Naive thymus-derived CD4-positive, alpha-beta T cell (primary cell): ENCODE measurements at places on chromosomes 4 and X.

DNA sequence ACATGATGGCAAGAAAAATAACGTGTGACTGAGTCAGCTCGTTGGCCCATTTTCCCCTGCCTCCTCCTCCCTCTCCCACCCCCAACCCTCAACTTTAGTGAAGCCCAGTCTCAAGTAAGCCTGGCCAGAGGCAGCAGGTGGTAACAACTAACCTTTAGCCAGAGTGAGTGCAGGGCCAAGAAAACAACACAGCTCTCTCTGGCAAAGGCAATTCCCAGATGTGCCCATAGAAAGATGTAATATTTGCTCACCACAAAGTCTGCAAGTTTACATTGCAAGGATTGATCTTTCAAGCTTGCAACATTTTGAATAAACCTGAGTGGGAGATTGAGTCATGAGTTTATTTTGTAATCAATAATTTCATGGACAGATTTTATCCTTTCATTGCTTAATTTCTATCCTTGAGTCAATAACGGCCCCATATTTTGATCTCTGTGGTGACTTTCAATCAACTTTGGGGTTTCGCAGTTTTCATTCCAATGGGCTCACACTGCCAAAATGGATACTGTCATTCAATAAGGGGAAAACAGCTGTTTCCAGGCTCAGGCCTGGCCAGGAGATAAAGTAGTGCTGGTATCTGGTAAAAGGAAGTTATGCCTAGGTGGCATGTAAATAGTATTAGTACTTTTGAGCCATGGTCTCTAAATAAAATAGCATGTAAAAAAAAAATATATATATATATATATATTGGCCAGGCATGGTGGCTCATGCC is 130.7 kb upstream of the TMEM164 start:
- no peak overlapping the region for H3K27ac ChIP-seq
- H3K4me1 ChIP-seq: no peaks in the 10 kb centered on the region
- H3K36me3 ChIP-seq: no peaks in the 10 kb centered on the region
- H3K4me3 ChIP-seq: no peak overlapping the region

DNA sequence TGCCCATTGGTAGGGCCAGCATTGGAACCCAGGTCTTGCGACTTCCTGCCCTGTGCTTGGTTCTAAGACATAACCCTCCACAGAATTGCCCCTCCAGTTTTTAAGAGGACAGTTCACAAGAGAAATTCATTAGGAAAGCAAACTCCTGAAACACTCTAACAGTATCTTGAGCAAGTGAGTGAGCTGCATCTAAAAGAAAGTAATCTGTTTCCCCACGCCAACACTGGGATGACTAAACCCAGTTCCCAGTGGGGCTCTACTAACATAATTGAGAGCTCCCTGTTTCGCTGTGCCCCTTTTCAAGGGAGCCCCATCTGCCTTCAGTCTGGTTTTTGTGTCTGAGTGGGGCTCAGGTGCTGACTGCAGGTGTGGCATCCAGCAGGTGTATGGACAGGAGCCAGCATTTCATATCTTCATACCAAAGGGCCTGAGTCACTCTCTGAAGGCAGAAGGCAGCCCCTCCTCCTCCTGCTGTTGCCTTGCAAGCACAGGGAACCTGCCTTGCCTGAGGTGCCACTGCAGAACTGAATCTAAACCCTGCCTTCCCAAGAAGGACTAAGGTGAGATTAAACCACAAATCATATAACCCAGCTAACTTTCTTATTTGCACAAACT is 8.0 kb downstream of the AMOT start:
- H3K4me3 ChIP-seq: no peak overlapping the region
- no peaks in the 10 kb centered on the region for H3K4me1 ChIP-seq
- no peak overlapping the region for H3K27ac ChIP-seq
- no peaks in the 10 kb centered on the region for H3K36me3 ChIP-seq
- no peak for DNase-seq
- H3K27me3 ChIP-seq: no peaks in the 10 kb centered on the region

- H3K36me3 ChIP-seq: no peaks in the 10 kb centered on the region
- H3K4me1 ChIP-seq: no peaks in the 10 kb centered on the region
- no peak overlapping the region for H3K27ac ChIP-seq
Measured at GRCh38 chr4:152211936-152212653, 323.8 kb downstream of the FBXW7 start.

GRCh38 chr4:153523941-153524386 is 57.8 kb downstream of the TMEM131L start:
- H3K4me3 ChIP-seq: no peak overlapping the region
- H3K4me1 ChIP-seq: peaks cover 76% of the 10 kb centered on the region
- no peak for DNase-seq
- H3K27me3 ChIP-seq: no peaks in the 10 kb centered on the region

- no peak for DNase-seq
- H3K36me3 ChIP-seq: no peaks in the 10 kb centered on the region
- H3K27ac ChIP-seq: no peak overlapping the region
Measured at GRCh38 chrX:23885803-23886202, 21.9 kb downstream of the APOO start.

DNA sequence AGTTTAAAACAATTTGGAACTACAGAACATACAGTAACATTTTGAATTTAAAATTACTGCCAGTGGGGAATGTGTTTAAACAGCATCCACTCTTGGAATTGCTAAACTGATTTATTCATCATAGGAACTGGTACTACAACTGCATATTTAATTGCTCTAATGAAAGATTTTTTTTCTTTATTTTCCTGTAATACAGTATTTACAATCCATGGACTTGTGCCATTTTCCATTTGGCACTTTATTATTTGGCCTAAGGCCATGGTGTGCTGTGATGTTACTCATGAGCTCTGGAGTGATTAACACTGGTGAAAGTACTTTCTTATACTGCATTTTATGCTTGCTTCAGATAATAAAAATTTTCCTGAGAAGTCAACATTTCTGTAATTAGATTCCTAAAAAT is 69.7 kb upstream of the NUDT6 start:
- H3K27ac ChIP-seq: no peak overlapping the region
- peaks cover 13% of the 10 kb centered on the region for H3K36me3 ChIP-seq
- H3K4me3 ChIP-seq: no peak overlapping the region
- no peaks in the 10 kb centered on the region for H3K27me3 ChIP-seq
- H3K4me1 ChIP-seq: no peaks in the 10 kb centered on the region
- no peak for DNase-seq

DNA sequence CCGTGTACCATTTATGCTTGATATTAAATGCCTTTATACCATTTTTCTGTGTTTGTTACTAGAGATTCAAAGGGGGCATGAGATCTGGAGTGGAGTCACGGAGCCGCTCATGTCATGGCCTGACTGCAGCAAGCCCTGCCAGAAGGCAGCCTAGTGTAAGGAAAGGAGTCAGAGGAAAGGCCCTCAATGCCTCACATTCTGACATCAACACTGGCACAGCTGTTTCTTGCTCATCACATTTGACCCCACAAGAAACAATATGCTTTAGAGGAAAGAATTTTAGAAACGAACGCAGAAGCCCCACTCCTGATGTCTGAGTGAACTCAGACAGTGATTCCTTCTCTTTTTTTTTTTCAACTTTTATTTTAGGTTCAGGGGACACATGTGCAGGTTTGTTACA is 322.4 kb upstream of the CPEB2 start:
- DNase-seq: no peak
- H3K27me3 ChIP-seq: no peaks in the 10 kb centered on the region
- H3K4me1 ChIP-seq: no peaks in the 10 kb centered on the region
- H3K4me3 ChIP-seq: no peak overlapping the region
- H3K27ac ChIP-seq: no peak overlapping the region
- H3K36me3 ChIP-seq: no peaks in the 10 kb centered on the region

DNA sequence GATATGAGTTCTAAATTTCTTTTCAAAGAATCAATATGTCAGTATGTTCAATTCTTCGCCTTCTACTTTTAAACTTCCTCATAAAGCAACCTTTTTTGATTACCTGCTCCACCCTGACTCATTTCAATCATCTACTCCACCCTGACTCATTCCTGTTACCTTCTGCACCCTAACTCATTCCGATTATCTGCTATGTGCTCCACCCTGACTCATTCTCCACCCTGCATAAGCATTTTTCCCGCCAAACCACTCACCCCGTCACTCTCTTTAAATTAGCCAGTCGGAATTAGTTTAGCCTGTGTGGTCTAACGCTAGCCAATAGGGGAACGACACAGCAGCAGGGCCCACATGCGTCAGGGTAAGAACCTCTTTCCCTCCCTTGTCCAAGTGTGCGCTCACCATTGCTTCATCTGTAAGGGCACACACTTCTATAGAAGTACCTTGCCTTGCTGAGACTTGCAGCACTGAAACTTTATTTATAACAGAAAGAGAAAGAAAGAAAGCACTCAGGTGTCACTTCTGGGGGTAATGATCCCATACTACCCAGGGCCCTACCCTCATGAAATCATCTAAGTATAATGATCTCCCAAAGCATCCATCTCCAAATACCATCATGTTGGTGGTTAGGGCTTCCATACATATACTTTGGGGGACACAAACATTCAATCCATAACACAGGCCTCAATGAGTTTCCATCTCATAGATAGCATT is 875.2 kb downstream of the RAPGEF2 start:
- H3K27ac ChIP-seq: no peak overlapping the region
- H3K4me3 ChIP-seq: no peak overlapping the region
- no peaks in the 10 kb centered on the region for H3K4me1 ChIP-seq
- H3K36me3 ChIP-seq: no peaks in the 10 kb centered on the region

GRCh38 chr4:172153719-172154118 is 340.5 kb downstream of the GALNTL6 start:
- no peaks in the 10 kb centered on the region for H3K27me3 ChIP-seq
- H3K4me3 ChIP-seq: no peak overlapping the region
- no peak overlapping the region for H3K27ac ChIP-seq
- H3K36me3 ChIP-seq: no peaks in the 10 kb centered on the region
- no peaks in the 10 kb centered on the region for H3K4me1 ChIP-seq
- no peak for DNase-seq

- DNase-seq: no peak
- no peaks in the 10 kb centered on the region for H3K4me1 ChIP-seq
- H3K4me3 ChIP-seq: no peak overlapping the region
- H3K36me3 ChIP-seq: no peaks in the 10 kb centered on the region
- no peaks in the 10 kb centered on the region for H3K27me3 ChIP-seq
Measured at GRCh38 chr4:189600718-189601435, 339.8 kb upstream of the FRG1 start.

DNA sequence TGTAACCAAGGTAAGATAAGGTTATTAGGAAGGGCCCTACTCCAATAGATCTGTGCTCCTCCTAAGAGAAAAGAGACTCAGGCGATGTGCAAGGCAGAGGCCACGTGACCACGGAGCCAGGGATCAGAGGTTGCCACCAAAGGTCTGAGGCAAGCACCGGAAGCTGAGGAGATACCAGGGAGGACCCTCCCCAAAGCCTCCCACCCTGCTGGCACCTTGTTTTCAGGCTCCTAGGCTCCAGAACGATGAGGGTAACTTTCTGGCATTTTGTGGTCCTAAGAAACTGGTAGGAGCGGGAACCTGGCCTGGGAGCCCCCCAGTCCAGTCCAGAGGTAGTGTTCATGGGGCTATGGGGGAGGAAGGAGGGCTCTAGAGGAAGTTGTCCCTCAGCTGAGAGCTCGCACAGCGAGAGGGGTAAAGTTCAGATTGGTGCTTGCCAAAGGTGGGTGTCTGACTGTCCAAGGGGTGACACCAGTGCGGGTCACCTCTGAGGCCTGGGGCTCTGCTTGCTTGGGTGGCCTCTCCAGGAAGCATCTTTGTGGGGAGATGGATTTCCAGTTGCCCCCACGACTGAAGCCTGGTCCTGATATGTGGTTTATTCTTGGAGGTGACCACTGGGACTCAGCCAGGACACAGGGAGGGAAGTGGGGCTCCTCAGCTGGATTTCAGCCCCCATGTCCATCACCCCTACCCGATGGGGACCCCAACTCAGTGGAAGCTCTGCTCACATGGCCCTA is 7.5 kb upstream of the LETM1 start:
- DNase-seq: no peak
- peaks cover 20% of the 10 kb centered on the region for H3K4me1 ChIP-seq
- H3K4me3 ChIP-seq: peak overlapping the region; percentile 22
- peak overlapping the region; percentile 69 for H3K27ac ChIP-seq

GRCh38 chr4:61204353-61205060 is 4.4 kb downstream of the ADGRL3 start:
- no peak for DNase-seq
- no peaks in the 10 kb centered on the region for H3K27me3 ChIP-seq
- no peaks in the 10 kb centered on the region for H3K4me1 ChIP-seq
- no peak overlapping the region for H3K4me3 ChIP-seq

DNA sequence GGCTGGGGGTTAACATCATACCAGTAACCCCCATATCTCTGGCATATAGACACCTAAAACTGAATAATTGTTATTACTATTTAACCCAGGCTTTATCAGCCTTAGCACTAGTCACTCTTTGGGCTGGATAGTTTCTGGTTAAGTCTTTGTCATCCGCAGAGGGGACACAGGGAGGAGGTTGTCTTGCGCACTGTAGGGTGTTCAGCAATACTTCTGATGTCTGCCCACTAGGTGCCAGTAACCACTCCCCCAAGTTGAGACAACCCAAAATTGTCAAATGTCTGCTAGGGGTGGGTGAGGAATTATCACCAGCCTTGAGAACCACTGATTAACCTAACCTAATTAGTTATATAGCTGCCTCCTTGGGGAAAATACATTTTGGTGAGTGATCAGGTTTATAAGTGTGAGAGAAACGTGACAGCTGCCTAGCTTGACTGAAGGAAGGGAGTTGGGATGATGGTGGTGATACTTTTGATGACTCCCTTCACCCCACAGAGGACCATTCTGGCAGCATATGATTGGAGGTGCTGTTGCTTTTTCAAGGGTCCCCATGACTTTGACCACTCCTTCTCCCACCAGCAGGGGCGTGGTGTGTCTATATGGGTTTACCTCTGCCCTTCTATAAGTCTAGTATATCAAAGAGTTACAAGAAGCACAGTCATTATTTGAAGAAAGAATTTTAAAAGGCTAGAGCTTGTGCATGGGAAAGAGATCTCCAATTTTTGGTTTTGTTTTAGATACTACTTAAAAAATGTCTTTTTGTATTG is 140.9 kb downstream of the STIM2 start:
- H3K36me3 ChIP-seq: no peaks in the 10 kb centered on the region
- no peak overlapping the region for H3K27ac ChIP-seq
- no peak for DNase-seq

DNA sequence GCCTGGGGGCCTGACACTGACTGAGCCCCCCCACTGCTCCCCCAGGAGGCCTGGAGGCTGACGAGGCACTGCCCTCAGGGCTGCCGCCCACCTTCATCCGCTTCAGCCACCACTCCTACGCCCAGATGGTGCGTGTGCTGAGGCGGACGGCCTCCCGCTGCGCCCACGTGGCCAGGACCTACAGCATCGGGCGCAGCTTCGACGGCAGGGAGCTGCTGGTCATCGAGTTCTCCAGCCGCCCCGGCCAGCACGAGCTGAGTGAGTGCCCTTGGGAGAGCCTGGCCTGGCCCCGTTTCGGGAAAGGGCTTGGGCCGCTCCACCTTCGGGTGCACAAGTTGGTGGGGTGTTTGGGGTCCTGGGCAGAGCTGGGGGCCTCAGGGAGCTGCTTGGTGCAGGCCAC is 11.4 kb downstream of the CPZ start:
- H3K27me3 ChIP-seq: no peaks in the 10 kb centered on the region
- H3K27ac ChIP-seq: no peak overlapping the region
- H3K36me3 ChIP-seq: no peaks in the 10 kb centered on the region
- DNase-seq: no peak
- no peaks in the 10 kb centered on the region for H3K4me1 ChIP-seq

- H3K27ac ChIP-seq: no peak overlapping the region
- no peak for DNase-seq
- H3K27me3 ChIP-seq: no peaks in the 10 kb centered on the region
- no peak overlapping the region for H3K4me3 ChIP-seq
- H3K36me3 ChIP-seq: no peaks in the 10 kb centered on the region
Measured at GRCh38 chrX:32545101-32545500, 666.2 kb downstream of the DMD start.
